ENCODE measurements at places on chromosomes 11 and 22.

- no peak for DNase-seq
Observed at GRCh38 chr11:1832211-1832919, 2.4 kb upstream of the SYT8 start.

DNA sequence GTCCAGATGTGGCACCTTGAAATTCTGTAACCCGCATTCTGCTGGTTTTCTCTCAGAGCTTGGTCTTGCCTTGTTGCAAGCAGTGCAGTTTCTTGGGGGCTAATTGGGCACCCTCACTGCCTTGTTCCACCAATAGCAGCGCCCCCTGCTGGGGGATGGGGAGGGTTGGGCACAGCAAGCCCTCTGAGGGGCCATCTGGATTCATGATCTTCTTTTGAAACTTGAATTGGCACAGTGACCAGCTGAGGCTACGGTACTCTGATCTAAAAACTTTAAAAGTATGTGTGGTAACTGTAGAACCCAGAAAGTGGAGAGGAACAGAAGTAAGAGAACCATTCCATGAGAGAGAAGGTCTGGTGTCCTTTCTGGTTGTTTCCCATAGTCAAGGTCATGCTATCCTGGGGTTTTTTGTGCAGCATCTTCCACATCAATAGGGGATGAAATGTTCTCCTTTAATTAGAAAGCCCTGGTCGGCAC lies 64.2 kb downstream of the MED15 start:
- DNase-seq = no peak

DNA sequence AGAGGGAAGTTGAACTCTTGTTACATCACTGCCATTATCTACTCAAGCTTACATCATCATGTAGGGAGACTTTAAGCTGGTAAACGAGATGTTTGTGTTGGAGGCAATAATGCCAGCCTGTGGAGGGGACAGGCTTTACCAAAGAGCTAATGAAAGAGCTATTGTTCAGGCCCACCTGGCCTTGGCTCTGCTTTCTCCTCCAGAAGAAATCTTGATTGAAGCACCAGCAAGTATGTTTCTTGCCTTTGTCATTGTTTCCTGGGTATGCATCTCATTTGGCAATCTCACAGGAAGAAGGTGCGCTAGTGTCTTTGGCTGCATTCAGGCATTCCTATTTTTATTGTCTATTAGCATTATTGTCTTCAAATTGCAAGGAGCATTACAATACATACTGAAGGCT lies 16.7 kb upstream of the CARD18 start:
- no peak for DNase-seq

DNA sequence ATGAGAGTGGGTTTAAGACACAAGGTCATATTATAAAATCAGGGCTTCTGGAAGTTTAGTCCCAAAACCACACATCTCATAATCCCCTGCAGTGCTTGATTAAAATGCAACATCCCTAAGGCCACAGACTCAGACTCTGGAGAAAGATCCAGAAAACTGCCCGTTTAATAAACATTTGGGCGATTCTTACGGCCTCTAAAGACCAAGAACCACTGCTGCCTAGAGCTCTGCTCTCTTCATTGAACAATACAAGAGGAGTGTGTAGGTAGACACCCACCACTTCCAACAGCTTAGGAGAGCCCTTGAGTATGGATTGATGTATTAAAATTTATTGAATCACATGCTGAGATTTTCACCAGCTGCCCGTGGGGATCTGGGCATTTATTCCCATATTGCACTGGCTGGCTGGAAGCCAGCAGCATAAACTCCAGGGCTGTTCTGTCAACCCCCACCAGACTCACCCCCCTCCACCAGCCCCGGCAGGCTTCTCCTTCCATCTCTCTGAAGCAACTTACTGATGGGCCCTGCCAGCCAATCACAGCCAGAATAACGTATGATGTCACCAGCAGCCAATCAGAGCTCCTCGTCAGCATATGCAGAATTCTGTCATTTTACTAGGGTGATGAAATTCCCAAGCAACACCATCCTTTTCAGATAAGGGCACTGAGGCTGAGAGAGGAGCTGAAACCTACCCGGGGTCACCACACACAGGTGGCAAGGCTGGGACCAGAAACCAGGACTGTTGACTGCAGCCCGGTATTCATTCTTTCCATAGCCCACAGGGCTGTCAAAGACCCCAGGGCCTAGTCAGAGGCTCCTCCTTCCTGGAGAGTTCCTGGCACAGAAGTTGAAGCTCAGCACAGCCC lies 749 bp upstream of the BEST1 start:
- no peak for DNase-seq

DNA sequence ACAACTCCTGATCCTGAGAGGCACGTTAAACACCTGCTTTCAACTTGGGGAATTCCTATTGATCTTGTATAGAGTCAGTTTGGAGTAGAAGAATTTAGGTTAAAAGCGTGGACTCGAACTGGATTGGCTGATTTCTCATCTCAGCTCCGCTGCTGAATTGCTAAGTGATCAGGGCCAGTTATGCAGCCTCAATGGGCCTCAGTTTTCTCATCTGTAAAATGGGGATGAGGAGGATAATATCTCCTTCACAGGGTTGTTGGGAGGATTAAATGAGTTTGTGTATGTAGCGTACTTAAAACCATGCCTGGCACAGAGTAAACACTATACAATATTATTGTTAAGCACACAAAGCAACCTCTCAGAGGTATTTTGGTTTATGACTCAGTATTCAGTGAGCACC lies 53.2 kb upstream of the HEPHL1 start:
- DNase-seq = no peak

- DNase-seq = no peak
Observed at GRCh38 chr22:46933040-46933930, 170.8 kb downstream of the TBC1D22A start.

DNA sequence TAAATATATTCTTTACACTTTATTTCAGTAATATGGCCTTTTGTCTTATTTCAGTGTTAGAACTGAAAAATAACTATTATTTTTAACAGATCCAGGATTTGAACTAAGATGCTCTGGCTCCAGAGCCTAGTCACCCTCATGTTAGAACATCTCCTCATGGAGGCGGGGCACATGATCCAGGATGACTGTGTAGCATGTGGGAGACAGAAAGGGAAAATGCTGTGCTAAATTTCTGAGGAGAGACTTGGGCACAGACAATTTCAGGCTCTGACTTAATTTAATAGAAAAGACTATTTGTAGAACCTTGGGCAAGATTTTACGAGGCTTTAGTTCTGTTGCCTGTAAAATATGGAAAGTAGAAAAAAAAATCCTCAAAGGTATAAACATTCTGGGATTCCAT lies 24.1 kb downstream of the CTSC start:
- DNase-seq = no peak

GRCh38 chr11:10856689-10857458 lies 979 bp downstream of the ZBED5 start:
- peak; percentile 12 for DNase-seq

GRCh38 chr11:1480191-1480554 lies 6.4 kb downstream of the MOB2 start:
- DNase-seq = no peak

- DNase-seq = no peak
Observed at GRCh38 chr11:12678991-12679390, 4.8 kb downstream of the TEAD1 start.

GRCh38 chr11:28504555-28505110 lies 396.4 kb downstream of the METTL15 start:
- DNase-seq = no peak

- DNase-seq = no peak
Observed at GRCh38 chr11:11313426-11313825, 39.6 kb downstream of the CSNK2A3 start.

DNA sequence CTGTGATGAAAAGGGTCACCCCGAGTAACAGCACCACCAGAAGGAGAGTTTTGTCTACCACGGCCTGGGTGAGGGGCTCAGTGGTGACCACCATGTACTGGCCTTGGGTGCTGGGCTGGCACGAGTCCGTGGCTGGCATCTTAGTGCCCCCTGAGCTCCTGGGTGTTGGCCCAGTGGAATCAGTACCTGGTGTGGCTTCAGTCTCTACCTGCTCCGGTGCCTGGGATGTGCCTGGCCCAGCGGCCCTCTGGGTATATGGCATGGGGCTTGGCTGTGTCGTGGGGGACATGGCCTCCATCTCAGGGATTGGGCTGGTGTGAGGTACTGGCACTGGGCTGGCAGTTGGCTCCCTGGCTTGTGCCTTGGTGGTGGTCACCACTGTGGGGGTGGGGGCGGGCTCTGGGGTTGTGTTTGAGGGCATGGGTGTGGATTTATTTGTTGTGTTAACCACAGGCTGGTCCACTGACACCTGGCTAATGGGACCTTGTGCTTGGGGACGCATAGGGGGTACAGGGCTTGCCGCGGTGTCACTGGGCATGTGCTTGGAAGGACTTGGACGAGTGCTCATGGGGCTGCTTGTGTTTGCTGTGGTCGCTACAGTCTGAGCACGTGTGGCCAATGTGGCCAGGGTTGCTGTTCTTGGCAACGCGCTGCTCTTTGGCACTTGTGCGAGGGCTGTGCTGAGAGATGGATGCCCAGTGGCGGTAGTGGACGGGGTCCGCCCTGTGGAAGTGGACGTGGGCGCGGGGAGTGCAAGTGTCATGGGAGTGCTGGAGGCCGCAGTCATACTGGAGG lies 9.8 kb downstream of the C11orf24 start:
- no peak for DNase-seq

DNA sequence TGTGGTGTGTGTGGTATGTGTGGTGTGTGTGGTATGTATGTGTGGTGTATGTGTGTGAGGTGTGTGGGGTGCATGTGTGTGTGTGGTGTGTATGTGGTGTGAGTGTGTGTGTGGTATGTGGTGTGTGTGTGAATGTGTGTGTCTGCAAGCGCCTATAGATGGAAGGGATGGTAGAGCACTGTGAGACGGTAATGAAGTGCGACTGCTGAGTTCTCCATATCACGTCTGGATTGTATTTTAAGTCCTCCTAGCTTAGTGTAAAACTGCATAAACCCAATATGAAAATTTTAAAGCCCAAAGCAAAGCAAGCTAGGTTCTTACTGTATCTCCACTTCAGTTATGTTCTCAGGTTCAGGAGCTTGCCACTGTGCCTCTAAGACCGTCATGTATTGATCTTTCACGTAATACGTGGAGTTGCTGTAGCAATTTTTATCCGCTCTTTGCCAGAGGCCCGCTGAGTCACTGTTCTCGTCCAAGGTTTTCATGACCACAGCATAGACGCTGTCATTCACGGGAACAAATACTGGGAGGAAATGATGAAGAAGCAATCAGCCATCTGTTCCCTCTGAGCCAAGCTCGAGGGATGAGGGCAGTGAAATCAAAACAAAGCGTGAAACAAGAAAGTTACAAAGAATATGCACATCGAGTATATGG lies 5.5 kb downstream of the PLET1 start:
- DNase-seq = no peak

- no peak for DNase-seq
Observed at GRCh38 chr11:104462341-104462740, 298.4 kb upstream of the PDGFD start.

All from NCI-H748 treated with DMSO at 0.1 percent for 48 hours (cell line).